ENCODE measurements at places on chromosomes 2 and 18.
A peak's percentile ranks its signal among the peaks of the same experiment; 100 is the strongest.

DNA sequence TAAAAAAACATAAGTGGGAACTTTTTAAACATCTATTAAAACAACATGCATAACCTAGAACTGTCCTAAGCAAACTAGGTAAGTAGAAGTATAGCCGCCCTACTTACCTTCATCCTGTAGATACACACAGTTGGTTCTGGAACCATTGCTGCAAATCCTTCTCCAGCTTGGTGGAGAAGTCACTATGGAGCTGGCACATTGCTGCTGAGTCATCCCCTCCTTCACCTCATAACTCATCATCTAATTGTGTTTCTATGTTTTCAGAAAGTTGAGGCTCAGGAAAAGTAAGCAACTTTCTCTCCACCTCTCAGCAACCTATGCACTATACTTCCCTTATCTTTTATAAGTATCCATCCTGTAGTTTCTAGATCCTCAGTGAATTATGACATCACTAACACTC, 269.8 kb upstream of the MMADHC start:
- DNase-seq: no peak

DNA sequence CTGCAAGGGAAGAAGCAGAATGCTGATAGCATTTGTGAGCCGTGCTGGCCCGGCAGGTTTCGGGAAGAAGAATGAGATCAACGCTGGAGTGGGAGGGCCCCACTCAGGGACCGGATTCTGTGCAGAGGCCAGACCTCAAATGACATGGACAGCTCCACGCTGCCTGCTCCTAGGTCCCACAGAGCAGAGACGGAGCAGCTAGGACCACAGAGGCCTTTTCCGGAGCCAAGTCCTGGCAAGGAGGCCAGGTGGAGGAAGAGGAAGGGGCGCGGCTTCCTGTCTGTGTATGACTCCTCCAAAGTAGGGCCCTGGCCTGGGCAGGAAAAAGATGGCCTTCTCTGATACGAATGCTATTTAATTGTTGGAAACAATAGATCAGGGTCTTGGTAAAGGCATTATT, 139.9 kb downstream of the LRRC30 start:
- no peak for DNase-seq

GRCh38 chr2:176291809-176292283, 22.6 kb downstream of the MTX2 start:
- no peak for DNase-seq

GRCh38 chr2:16113568-16113967, 173.2 kb downstream of the MYCN start:
- no peak for DNase-seq

DNA sequence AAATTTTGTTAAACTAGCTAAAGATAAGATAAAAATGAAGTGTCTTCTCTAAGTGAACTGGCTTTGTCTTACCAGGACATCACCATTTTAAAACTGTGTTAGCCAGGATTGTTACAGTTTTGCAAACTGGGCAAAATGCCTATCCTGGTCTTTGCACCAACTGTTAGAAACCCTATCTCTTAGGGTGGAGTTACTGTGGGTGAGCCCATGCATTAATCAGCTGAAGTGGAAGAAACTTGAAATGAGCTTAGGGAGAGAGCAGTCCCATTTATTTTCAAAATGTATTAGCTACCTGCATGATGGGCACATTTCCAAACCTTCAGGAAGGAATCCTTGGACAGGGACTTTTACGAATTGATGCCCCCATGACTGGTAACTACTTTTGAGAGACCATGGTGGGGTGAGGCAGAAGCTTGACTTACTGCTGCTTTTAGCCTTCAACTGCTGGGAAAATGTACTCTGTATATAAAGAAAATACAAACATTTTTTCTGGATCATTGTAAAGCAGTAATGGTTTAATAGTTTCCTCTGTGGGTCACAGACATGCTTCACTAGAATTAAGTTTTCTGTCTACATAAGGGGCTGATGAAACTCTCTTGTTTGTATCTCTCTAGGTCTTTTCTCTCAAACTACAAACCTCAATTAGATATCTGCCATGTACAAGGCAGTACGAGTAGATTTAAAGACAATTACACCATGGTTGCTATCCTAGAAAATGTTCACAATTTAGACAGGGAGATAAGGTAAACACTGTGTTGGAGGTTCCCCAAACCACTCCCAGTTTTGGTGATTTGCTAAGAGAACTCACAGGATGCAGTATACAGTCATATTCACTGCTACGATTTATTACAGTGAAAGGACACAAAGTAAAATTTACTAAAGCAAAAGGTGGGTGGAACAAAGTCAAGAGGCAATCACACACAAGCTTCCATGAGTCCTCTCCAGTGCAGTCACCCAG, 321.4 kb upstream of the MMADHC start:
- no peak for DNase-seq

DNA sequence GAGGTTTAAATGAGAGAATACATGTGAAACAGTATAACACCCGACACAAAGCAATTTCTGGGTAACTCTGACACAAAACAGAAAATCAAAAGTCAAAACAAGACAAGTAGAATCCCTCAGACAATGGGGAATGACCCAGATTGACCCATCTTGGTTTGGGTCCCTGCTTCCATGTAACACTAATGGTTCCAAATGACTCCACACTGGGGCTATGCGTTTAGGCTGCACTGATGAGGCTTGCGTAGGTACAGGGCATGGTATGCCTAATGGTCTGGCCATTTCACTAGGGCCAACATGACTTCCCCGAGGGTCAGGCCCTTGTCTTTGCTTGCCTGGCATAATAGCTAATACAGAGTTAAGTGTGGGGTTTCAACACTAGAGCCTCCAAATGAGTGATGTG, 27.2 kb upstream of the NFE2L2 start:
- no peak for DNase-seq

DNA sequence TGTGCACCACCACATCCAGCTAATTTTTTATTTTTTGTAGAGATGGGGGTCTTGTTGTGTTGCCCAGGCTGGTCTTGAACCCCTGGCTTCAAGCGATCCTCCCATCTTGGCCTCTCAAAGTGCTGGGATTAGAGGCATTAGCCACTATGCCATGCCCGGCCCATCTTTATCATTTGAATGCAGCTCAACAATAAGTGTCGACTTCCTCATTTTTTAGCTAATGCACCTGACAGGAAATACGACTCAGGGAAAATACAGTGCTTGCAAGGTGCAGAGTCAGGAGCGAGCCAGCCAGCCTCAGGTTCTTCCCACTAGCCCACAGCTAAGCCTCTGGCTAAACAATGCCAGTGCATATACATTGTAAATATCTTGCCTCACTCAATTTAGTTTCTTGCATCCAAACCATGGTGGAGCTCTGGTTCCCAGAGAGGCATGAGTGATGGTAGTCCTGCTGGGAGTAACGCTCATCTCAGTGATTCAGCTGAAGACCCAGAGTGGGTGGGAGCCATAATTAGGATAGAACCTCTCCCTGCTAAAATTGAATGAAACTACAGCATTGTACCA, 135.0 kb downstream of the TGIF1 start:
- DNase-seq: no peak

- no peak for DNase-seq
These were observed 476 bp upstream of the MSH2 start for GRCh38 chr2:47402555-47402804.

- DNase-seq: no peak
These were observed 2.4 kb upstream of the MFF start for GRCh38 chr2:227322530-227323205.

GRCh38 chr2:101311696-101312017, 3.2 kb upstream of the RNF149 start:
- DNase-seq: no peak

DNA sequence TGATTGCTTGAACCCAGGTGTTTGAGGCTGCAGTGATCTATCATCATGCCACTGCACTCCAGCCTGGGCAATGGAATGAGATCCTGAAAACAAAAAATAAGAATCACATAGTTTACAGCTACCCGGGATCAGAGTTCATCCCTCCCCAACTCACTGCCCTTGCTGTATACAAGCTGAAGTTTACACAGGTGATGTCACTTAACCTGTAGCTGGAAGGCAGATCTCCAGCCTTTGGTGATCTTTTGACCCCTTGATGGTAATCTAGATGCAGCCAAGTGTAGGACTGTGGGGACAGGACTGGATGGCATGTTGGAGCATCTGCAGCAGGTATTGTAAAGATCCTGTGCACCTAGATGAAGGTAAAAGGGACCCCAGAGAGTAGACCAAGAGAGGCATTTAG, 66.7 kb upstream of the SLC14A2 start:
- no peak for DNase-seq

DNA sequence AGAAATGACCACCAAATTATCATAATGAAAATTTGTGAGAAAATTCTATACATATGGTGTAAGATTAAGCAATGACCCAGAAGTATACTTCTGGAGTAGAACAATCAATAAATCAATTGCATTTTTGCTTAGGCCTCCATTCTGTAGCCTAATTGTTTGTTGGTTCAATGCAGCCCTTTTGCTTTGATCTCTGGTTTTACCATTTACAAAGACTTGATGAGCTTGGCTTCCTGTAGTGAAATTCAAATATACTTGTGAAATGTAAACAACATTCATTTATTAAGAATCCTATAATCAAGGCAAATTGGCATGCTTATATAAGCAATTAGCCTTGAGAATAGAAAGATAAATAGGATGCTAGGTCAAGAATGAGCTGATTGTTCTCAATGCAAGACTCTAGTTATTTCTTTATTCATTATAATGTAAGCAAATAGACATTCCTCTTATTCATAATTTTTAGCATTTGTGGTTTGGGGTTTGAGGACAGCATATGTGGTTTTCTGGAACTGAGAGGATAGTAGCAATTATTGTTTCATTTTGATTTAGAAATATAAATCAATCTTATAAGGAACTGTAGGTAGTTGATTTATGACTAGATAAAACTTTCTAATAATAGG, 9.7 kb downstream of the FMNL2 start:
- DNase-seq: no peak

DNA sequence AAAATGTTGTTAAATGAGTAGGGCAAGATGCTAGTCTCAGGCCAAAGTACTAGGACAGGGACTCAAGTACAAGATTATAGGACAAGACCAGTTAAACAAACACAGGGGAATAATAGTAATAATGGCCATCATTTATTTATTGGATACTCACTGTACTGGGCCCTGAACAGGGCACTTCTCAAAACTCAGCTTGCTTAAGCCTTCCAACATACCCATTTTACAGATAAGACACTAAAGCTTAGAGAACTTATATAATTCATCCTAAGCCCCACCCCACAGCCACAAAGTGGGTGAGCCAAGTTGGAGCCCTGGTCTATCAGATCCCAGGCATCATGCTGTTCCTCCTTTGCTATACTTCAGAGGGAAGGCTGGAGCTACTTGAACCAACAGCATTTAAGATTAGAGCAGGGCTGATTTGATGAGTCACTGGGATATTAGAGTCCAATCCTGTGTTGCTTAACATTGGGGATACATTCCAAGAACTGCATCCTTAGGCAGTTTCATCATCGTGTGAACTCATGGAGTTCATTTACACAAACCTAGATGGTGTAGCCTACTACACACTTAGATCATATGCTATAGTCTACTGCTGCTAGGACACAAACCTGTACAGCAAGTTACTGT, 153.6 kb downstream of the MTCL1 start:
- DNase-seq: peak; percentile 95

DNA sequence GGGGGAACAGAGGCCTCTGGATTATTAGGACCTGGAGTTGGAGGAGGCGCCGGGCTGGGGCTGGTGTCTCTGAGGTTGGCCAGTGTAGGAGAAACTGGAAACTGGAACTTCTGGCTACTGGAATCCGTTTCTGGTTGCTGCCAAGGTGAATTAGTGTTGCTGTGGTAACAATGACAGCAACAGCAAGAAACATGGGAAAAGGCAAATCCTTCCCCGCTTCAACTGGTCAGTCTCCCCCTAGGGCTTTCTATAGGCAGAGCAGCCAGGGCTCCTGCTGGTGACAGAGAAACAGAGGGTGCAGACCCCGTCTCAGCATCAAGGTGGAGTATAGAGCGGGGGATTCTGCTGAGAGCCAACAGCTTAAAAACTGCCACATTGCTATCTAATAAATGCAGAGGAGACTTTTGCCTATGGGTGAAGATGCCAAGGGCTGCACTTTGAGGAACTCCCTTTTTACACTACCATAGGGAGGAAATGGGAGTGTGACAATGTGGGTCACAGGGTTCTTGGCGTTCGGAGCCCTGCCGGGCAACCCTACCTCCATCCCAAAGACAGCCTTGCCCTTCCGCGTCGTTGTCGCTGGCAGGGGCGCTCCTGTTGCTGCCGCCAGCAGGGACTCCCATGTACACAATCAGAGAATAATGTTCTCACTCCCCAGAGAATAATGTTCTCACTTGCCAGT, 81.4 kb upstream of the CABLES1 start:
- DNase-seq: no peak

DNA sequence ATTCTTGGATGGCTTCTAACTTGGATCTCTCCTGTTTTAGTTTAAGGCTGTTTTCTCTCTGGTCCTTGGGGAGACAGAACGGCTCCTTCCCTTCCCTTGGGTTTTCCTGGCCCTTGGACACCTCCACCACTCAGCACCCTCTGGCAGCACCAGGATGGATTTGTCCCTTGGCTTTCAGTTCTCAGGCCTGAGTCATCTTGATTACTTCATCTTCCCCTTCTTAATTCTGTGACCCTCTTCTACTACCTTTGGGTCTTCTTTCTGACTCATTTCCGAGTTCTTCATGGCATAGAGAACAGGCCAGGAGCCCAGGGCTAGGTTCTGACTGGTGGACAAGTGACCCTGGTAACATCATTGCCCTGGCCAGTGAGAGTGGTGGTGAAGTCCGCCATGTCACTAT, 14.9 kb downstream of the IGFBP2 start:
- DNase-seq: no peak

GRCh38 chr2:9752441-9753275, 90.6 kb upstream of the TAF1B start:
- no peak for DNase-seq

DNA sequence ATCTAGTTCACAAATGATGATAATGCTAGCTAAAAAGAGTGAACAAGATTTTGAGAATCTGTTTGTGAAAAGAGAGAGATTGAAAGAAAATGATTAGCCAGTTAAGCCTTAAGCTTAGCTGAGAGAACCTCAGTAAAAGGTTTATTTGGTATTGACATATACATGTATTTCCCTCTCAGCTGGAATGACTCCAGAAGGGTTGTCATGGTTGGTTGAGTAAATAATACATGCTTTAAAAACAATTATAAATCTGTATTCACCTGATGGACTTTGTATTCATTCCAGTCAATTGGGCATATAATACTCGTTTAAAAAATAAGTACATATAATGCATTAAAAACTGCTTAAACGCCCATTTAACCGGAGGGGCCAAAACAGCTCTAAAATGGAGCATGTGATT, 181.4 kb downstream of the GRB14 start:
- DNase-seq: no peak

DNA sequence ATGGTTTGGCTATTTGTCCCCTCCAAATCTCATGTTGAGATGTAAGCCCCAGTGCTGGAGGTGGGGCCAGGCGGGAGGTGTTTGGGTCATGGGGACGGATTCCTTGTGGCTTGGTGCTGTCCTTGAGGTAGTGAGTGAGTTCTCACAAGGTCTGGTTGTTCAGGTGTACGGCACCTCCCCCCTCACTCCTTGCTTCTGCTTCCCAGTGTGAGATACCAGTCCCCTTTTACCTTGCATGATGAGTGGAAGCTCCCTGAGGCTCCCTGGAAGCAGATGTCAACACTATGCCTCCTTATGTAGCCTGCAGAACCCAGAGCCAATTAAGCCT, 232.6 kb downstream of the LDLRAD4 start:
- DNase-seq: no peak

GRCh38 chr2:207318181-207318628, 152.5 kb upstream of the KLF7 start:
- no peak for DNase-seq

Data from fibroblast of skin of left biceps (primary cell).